Omental fat pad (tissue), 4 donors: ENCODE measurements at places on chromosomes 16 and 17. TPM values are rescaled to one million over a fixed set of nuclear protein-coding genes. Genes with fewer than 3 reads are reported as not detected.

Gene IGF2BP1
- not detected for total RNA-seq

Gene TIMP2
- total RNA-seq, result 155 TPM

Gene FOXN1
- not detected for total RNA-seq

Gene ADAM11
- total RNA-seq, result 0.72 TPM

Gene DNAAF1
- total RNA-seq, result 0.32 TPM

Gene SLC2A4
- 10.5 TPM for total RNA-seq

Gene RND2
- 0.36 TPM for total RNA-seq

Gene SOX8
- 2.9 TPM for total RNA-seq

Gene SMIM22
- not detected for total RNA-seq

DNA sequence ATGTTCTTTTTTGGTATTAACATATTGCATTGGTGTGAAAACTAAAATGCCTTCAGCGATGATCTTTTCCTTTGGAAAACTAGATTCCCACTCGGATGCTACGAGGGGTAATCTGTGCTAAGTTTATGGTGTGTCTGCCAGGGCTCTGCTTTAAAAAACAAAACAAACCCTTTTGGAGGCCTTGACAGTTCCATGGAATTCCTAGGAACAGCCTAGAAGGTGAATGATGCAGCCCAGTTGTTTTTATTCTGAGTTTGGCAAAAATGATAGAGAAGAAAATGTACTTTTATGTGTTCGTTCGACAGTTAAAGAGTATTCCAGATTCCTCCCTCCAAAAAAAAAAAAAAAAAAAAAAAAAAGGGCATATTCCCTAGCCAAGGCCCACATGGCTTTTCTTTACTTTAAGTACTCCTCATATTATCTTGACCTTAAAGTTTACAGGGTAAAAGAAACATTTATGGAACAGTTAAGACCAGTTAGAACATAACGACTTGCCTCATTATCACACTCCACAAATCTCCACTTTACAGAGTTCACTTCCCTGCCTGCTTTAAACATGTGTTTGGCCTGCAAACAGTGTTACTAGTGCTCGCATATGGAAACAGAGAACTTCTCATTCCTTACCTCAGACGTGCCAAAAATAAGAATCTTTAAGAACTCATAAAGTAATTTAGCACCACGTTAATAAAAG is 159.1 kb downstream of the WWOX start:
- DNase-seq, result no peak

GRCh38 chr16:87734644-87735043 is 31.1 kb downstream of the KLHDC4 start:
- DNase-seq, result no peak

- no peak for DNase-seq
Measured at GRCh38 chr17:76957678-76958464, 89.7 kb downstream of the MGAT5B start.

GRCh38 chr16:88358023-88358420 is 24.7 kb upstream of the ZNF469 start:
- no peak for DNase-seq

DNA sequence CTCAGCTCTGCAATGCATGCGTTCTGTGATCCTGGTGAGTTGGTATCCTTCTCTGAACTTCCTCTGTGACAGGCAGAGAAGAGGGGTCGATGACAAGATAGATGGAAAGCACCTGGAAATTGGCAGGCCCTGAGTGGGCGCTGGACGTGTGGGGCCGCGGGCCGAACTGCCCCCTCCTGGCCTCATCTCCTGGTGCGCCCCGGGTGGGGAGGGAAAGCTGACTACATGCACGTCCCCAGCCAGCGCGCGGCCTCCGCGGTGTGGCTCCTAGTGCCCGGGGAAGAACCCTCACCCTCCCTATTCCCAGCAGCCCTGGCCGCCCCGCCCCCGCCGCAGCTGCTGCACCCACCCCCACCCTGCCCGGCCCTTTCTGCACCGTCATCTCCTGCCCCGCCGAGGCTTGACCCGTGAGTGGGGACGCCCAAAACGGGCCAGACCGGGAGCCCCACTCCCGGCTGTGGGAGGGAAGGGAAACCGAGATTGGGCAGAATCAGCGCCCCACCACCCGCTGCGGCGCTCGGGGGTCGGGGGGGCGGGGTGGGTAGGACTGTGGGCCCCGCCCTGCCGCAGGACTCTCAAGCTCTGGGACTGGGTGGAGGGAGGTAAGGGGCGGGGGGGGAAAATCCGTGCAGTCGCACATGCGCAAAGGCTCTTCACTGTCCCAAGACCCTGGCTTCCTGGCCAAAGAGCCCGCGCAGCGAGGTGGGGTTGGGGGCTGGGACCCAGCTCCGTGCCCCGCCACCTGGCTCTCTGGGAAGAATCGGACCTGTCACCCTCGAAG is at the start of gene NOL3:
Gene NOL3, plus strand, starts transcription at position 371 of the 781 bp plus-strand sequence.
- DNase-seq, result peak; percentile 57

DNA sequence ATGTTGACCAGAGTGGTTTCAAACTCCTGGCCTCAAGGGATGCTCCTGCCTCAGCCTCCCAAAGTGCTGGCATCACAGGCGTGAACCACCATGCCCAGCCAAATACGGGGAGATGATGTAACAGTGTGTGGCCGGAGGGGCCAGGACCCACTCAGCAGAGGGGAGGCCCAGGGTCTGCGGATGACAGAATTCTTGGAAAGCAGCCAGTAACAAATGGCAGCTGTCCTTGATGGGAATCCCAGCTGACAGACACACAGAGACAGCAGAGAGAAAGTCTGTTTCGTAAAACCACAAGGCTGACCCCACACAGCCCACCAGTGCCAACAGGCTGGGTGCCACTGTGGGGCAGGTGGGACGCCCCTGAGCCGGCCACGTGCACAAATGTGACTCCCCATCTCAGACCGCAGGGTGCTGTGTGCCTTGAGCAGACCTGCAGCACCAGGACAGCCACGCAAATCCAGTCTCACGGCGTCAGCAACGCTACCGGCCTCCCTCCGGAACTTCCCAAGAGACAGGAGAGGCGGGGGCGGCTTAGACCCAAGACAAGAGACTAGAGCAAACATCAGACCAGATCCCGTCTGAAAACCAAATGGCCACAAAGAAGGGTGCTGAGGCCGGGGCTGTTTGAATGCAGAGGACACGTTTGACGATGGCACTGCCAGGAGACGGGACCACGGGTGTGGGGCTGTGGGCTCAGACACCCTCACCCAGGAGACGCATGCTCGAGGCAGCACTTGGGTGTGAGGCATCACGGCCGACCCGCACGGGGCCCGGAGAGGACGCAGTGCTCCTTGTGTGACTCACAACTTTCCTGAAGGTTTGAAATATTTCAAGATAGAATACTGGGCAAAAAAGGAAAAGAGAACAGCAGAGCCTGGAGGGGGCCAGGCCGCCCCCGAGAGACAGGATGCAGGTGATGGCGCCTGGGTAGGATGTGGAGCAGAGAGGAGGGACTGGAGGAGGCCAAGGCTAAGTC is 24.6 kb downstream of the CTU2 start:
- no peak for DNase-seq

DNA sequence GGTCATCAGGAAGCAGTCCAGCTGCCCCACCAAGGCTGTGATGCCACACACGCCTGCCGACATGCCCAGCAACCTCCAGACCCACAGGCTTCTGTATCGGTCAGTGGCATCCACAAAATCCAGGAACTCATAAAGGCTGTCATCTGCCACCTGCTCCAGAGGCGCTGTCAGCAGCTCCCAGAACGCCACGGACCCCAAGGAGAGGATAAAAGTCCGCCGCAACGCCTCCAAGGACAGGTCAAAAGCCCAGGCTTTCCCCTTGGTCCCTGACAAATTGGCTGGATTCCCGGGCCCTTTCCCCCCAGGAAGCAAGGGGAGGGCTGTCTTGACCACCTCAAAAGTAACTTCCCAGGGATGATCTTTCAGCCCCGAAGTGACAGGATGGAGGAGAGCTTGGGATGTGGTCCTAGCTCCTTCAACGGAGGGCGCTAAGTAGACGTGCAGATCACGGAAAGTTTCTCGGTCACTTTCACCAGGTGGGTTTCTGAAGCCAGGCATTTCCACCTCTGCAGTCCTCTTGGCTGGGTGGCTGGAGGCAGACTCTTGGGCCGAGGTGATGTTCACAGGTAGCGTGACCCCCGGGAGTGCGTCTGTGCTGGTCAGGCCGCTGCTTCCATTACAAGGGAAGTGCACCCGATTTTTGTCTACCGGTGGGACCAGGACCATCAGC is 854 bp downstream of the MFSD6L start:
- DNase-seq, result no peak

DNA sequence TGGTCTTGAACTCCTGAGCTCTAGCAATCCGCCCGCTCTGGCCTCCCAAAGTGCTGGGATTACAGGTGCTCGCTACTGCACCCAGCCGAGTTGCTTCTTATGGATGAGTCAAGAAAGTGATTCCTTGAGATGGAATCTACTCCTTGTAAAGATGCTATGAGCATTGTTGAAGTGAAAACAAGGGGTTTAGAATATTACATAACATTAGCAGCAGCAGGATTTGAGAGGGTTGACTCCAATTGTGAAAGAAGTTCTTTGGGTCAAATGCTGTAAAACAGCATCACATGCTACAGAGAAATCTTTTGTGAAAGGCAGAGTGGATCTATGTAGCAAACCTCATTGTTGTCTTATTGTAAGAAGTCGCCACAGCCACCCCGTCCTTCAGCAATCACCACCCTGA is 72.7 kb downstream of the NT5M start:
- no peak for DNase-seq

DNA sequence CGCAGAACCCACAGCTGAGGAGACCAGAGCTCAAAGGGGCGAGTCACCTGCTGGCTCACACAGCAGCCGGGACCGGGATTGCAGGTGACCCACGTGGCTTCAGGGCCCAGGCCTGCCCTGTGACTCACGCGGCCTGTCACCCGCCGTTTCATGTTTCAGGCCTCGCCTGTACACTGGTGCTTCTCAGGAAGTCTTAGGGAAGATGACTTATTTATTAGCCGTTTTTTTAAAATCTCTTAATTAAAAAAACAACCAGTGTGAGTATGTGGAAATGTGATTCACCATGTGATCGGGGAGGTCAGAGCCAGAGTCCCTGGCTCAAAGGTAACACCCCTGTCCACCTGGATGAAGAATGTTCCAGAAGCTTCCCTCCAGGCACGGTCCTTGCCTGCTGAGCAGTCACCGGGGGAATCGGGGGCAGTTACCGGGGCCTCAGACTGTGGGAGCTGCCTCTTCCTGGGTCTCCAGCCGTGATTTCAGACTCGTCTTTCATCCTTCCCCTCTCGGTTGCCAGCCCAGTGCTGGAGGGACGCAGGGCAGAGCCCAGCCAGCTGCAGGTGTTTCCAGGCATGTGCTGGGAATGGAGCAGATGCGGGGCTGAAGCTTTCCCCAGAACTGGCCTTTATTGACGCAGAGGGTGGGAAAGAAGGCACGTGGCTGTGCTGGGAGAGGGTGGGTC is 49.3 kb downstream of the CMIP start:
- no peak for DNase-seq

DNA sequence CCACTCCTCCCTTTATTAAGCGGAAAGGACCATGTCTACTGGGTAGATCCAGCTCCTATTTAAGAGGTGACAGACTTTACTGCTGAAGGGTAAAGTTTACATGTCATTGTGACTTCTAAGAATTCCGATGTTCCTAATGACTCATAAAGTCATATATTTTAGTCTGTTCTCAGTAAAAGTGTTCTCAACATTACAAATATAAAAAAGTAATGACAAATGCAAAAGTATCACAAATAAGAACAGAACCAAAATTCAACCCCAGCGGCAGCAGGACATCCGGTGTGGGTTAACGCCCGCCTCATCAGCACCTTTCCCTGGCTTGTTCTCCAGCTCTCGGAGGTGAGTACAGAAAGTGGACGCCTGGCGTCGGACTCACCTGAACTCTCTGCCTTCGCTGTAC is 6.8 kb downstream of the AXIN1 start:
- DNase-seq, result no peak

GRCh38 chr17:17134957-17135333 is 71.2 kb downstream of the PLD6 start:
- no peak for DNase-seq

- no peak for DNase-seq
Measured at GRCh38 chr17:8475227-8475626, 39.5 kb downstream of the NDEL1 start.

GRCh38 chr17:40517981-40518380 is 16.6 kb upstream of the TNS4 start:
- DNase-seq, result no peak

DNA sequence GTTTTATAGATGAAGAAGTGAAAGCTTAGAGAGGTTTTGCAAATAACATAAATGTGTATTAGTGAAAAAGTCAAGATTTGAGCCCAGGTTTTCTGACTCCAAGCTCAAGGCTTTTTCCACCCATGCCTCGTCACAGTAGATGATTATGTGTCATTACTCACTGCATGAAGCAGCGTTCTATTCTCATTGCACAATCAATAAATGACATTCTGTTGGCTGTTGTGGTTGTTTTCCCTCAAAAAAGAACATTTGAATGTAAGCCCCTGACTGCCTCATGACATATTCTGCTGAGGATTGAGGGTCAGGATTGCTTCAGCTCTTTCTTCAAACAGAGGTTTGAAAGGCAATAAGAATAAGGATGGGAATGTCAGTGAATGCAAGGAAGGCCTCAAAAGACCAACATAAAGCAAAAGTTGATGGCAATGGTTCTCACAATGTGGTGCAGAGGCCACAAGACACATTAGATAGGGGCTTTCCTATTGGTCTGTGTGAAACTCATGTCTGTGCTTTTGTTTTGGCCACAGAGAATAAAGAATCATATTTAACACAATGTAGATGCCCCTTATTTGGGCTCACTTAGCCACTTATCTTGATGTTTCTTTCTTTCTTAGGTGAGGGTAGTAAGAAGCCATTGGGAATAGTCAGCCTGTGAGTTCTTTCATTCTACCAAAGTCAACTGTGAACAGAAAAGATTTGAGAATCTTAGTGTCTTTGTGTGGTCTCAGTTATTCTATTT is 5.4 kb upstream of the MMD start:
- no peak for DNase-seq

- DNase-seq, result no peak
Measured at GRCh38 chr16:56477096-56477878, 25.9 kb downstream of the OGFOD1 start.
